ENCODE measurements at places on chromosomes 1 and 21.

DNA sequence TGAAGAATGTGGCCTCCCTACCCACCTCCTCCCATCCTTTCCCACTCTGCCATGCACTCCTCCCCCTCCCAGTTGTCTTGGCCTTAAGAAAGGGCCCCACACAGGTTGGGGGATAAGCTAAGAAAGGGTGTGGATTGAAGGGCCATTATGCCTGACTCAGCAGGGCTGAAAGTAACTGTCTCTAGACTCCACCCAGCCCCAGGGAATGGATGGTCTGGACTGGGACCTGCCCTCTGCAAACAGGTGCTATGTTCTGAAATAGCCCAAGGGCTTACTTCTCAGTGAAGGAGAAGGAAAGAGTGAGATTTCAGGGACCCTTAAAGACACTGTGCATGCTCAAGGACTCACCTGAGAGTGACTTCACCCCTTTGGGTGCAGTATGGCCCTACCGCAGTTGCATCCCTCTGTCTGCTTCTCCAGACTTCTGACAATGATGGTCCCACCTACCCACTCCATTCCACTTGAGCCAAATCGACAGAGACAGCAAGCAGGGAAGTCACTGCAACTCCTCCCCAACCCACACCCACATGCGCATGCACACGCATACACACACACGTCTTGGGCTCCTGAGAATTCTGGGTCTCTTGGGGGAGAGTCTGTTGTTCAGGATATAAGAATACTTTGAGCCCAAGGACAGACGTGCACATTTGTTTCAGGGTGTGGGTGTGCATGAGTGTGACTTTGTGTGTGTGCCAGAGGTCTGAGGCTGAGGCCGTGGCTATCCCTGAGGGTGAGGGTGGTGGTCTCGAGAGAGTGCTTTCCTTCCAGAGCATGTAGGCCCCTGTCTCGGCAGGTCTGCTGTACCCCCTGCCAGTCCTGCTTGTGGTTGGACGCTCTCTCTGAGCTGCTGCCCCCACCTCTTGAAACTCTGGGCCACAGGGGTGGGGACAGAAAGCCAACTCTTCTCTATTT lies 231.9 kb downstream of the PTPRU start:
- no peak for DNase-seq

- no peak for DNase-seq
Measured at GRCh38 chr1:21324368-21325141, 34.3 kb upstream of the ECE1 start.

- DNase-seq, result no peak
Measured at GRCh38 chr1:119006406-119007279, 18.5 kb upstream of the TBX15 start.

- no peak for DNase-seq
Measured at GRCh38 chr1:13443335-13443979, 33.2 kb downstream of the PRAMEF20 start.

DNA sequence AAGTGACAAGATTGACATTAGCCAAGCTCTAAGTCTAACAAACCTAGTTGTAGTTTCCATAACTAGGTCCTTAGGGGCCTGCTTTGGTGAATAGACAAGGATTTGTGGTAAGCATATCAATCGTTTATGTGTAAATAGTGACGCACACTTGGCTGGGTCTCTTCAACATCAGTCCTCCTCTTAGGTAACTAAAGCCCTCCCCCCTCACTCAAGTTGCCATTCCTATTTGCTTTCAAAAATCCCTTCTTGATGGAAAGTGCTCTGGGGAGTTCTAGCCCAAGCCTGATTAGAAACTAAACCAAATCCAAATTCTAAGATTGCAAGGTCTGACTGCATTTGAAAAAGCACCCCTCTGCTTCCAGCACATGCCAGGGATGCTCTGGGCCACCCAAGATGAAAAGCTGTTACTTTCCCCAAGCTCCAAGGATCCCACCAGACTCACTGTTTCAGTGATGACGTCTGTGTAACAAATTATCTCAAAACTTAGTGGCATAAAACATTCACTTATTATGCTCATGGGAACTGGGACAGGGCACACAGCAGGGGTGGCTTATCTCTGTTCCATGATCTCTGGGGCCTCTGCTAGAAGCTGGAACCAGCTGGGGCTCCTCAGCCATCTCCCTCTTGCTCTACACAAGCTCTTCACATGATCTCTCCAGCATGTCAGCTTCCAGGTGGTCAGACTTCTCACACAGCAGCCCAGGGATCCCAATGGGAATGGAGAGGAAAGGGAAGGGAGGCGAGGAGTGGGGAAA lies 74.1 kb downstream of the RRAGC start:
- DNase-seq, result no peak

Data from NT2/D1 (cell line).